ENCODE measurements at places on chromosomes 12 and 14.

DNA sequence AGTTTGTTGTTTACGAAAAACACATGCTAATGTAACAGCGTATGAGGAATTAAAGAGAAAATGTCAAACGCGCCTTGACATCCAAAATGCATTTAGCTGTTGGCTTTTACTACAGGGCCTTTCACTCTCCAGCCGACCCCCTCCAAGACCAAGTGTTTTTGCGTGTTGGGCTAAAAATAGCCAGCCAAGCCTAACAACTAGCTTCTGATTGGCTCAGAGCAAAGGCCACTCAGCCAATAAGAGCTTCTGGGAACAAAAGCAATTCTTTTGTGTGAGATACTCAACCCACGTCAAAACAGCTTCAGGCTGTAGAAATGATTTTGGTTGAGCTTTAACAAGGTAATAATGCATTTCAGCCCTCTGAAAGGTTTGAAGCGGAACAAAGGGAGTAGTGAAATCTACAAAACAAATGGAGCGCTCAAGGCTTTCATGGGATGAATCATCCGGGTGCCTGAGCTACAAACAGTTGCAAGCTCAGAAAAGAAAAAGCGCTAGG, 198.7 kb upstream of the DCN start:
- DNase-seq, result peak; percentile 92

DNA sequence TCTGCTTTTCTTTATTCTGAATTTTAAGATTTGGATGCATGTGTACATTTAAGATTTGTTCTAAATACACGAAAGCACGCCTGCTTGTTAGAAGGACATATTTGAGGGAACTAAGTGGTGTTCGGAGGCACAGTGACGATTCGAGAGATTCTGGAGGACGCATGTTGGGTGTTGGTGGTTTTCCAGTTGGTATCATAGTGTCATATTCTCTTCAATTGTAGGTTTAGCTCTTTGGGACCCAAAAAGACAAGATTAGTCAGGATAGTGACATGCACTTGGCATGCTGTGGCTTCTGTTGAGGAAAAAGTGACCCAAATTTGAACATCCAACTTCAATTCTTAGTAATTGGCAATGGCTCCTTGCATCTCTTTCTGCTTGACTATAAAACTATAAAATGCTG, 30.1 kb downstream of the PRKCH start:
- DNase-seq, result no peak

DNA sequence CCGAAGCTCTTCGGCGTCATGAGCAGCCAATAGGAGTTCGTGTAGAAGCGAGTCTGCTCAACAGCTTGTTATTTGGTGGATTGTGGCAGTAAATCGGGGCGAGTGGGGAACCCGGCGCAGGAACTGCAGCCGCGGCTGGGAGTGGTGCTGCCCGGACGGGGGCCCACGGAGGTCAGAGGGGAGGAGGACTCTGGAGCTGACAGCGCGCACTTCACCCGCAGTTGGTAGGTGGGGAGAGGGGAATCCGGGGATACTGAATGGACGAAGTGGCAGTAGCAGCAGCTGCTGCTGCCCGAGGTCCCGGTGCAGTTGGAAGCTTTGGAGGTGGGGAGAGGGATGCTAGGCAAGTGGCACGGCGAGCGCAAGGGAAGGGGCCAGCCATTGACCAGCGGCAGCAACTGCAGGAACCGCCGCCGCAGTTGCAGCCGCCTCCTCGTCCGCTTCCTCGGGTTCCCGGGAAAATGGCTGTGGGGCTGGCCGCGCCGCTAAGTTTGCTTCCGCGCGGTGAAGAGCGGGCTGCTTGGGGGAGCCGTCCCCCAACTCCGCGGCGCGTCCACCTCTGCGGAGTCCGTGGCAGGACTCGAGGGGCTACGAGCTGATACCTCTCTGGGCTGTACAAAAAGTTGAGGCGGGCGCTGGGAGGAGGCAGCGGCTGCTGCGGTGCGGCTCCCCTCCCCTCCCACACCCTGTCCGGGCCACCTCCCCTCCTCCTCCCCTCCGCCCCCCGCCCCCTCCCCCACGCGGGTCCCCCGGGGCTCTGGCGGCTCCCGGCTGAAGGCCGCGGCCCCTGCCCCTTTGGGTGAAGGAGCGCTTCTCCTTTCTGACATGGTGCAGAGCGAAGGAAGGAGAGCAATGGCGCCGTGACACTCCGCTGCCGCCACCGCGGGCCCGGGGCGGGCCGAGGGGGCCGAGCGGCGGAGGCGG, at the start of gene ARID4A:
ARID4A (plus strand) TSS at position 79 of the 924 bp plus-strand sequence. CDS start 1,300 bp downstream, outside the sequence.
- no peak for DNase-seq

DNA sequence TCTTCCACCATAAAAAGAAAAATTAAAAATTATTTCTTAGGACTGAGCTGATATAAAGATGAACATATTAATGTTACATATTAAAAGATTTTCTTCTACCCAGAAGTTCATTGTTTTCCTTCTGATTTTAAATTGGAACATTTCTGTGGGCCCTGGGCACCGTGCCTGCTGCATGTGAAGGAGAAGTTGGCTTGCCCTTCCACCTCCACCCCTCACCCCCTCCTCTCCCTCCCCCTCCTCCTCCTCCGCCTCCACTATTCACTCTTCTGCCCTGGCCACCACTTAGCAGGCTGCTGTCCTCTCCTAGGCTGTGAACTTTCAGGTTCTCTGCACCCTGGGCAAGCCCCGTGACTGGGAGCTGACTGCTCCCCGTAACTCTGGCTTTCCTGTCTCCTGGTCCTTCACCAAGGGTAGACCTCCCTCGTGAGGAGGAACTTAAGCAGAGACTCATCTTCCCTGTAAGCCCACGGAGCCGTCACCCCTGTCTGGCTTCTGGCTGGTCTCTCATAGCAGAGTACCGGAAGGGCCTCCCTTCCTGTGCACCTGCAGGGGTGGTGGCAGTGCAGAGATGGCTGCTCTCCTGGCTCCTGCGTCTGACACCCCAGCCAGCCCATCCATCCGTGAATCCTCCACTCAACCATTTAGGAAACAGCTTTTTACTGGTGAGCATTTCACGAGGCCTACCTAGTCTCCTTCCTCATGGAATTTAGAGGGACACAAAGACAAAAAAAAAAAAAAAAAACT, 12.8 kb downstream of the TUNAR start:
- no peak for DNase-seq

- DNase-seq, result no peak
Measured at GRCh38 chr14:101010835-101011234, 107.3 kb upstream of the RTL1 start.

- DNase-seq, result no peak
Measured at GRCh38 chr12:52277486-52278245, 3.2 kb downstream of the KRT86 start.

- DNase-seq, result no peak
Measured at GRCh38 chr12:83630526-83630925, 943.8 kb downstream of the TMTC2 start.

DNA sequence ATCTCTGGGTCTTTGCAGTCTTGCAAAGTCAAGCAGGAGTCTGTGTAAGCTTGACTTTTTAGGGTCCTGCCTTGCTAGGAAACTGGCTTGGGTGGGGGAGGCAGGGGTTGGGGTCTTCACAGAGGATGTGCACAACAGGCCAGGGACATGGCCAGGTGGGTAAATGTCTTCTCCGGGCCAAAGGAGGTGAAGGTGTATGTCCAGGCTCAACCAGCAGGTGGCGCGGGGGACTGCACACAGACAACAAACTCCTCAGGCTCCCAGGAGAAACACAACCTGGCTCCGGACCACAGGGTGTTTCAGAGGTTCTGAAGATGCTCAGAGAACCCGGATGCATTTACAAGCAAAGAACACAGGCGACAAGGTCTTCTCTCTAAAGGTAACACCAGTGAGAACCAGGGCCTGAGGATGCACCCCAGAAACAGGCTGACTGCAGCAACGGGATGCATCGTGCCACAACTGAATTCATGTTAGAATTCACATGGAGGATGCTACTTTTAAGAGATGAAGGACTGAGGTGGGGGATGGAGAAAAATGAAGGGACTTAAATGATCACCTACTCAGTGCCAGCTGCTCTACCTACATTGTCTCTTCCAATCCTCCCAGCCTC, 56.0 kb downstream of the PLEKHG3 start:
- DNase-seq, result no peak

- DNase-seq, result no peak
Measured at GRCh38 chr14:65433157-65433556, 20.6 kb downstream of the FUT8 start.

DNA sequence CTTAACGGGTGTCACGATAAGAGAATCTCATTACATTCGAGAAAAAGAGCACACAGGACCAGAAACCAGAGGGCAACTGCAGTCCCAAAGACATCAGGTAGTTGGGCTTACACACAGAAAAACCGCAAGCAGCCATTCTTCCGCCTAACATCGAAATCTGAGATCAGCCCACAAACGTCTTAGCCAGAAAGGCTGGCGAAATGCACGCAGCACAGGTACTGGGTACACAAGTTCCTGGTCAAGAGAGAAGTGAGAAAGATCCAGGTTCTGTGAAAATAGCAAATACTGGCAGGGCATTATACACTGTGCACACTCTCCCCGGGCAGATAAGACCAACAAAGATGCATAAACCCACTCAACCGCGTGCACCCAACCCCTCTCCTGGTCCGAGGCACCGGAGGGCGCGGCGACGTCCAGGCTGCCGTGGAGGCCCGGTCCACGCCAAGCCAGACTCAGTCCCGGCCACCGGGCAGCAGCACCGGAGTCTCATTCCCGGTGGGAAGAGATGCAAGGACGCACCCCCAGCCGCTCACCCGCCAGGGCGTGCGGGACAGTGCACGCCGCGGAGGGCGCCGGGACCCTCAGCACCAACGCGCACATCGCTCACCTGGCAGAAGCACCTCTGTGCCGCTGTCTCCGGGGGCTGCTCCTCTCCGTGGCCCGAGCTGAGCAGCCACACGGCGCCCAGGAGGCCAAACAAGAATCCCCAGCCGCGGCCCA, 437 bp downstream of the ERO1A start:
- peak; percentile 36 for DNase-seq

DNA sequence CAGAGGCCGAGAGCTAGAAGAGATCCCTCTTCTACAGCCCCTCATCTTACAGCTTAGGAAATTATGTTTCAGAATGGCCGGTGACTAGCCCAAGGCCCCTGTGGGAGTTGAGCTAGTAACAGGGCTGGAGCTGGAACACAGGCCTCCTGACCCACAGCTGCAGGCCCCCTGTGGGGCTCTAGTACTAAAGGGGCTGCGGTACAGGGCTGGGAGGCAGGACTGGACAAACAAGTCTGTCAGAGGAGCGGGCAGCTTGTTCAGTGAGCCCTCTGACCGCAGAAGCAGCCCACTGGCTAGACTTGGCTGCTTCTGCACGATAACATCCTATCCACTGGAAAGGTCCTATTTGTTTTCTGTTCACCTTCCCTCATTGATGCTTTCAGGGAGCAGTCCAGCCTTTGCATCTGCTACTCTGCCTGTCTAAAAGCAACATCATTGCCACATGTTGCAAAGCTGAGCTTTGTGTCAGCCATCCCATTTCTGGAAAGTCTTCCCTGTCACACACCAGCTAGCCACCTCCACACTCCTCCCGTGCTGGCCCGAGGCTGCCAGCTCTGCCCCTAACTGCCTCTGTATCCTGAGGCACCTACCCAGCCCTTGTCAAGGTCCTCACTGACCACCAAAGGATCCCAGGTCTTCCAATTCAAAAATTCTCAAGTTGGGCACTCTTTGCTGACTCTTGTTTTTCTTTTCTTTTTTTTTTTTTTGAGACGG, 10.2 kb downstream of the PSMC1 start:
- no peak for DNase-seq

- no peak for DNase-seq
Measured at GRCh38 chr14:62905566-62905965, 139.7 kb downstream of the KCNH5 start.

GRCh38 chr14:22178333-22178839, 410.6 kb downstream of the DAD1 start:
- no peak for DNase-seq

DNA sequence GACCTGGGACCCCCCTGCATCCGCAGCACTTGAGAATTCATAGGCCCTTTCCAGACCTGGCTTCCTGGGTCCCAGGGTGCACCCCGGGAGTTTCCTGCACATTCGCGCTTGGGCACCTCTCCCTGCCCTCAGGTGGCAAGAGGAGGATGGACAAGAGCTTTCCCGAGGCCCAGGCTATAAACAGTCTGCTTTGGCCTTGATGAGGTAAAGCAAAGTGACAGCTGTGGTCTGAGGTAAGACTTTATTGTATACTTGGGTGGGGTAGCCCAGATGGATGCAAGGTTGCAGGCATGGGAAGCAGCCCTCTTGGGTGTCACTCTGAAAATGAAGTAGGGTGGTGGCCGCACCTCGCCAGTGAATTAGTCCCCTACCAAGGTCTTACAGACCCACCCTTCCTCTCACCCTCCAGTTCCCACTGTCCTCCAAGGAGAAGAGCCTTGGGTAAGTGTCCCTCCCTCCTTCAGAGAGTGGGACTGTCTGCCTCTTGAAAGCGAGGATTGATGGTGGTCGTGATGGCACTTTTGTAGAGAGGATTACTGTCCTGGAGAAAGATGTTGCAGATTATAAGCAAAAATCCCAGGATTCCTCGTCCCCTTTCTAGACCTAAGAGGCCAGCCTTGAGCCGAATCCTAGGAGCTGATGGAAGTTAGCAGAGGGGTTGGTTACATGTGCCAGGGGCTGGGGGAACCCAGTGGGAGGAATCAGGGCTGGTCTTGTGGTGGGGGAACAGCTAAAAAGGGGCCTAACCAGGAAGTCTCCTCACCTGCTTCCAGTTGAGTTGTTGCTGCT, 10.6 kb upstream of the CSAD start:
- no peak for DNase-seq

- DNase-seq, result no peak
Measured at GRCh38 chr12:46516238-46516932, 143.8 kb upstream of the SLC38A2 start.

DNA sequence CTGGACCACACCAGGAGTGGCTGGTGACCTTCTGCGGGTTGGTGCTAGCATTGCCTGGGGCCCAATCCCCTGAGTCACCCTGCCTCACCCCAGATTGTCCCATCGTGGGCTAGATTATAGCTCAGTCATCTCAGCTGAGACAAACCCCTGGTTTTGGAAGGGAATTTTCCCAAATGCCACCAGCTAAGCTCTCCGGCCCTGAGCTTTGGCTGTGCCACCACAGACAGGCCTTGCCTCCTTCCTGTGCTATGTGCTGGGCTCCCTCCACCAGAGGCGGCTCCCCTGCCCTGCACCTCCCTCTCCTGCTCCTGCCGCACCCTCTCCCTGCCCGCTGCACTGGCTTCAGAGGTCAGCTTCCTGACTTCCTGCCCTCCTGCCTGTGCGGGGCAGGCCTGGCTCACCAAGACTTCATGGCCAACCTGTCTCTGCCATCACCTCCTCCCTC, 196.3 kb downstream of the TSPAN9 start:
- DNase-seq, result no peak

DNA sequence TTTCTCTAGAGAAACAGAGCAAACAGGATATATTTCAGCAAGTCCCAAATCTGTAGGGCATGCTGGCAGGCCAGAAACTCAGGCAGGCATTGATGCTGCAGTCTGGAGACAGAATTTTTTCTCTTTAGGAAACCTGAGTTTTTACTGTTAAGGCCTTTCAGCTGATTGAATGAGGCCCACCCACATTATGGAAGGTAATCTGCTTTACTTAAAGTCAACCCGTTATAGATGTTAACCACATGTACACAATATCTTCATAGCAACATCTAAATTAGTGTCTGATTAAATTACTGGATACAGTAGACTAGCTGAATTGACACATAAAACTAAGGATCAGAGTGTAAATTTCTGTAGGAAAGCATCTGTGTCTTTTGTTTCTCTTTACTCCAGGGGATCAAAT, 65.2 kb downstream of the SRGAP1 start:
- DNase-seq, result no peak

GRCh38 chr12:89433634-89434033, 81.3 kb upstream of the DUSP6 start:
- no peak for DNase-seq

GRCh38 chr14:93912782-93913181, 14.4 kb upstream of the FAM181A start:
- DNase-seq, result no peak

Measured in right renal cortex interstitium (tissue), 3 donors.